Stomach (tissue), 19 donors: ENCODE measurements at places on chromosomes 13 and 19. TPM values are rescaled to one million over a fixed set of nuclear protein-coding genes. Genes with fewer than 3 reads are reported as not detected.

GRCh38 chr13:73519396-73520116, 460.8 kb downstream of the KLF5 start:
- DNase-seq, result no peak
- no peak overlapping the region for H3K27ac ChIP-seq
- H3K27me3 ChIP-seq, result no peaks in the 10 kb centered on the region
- no peaks in the 10 kb centered on the region for H3K36me3 ChIP-seq

GRCh38 chr19:55080121-55080967, 4.7 kb downstream of the EPS8L1 start:
- peaks cover 12% of the 10 kb centered on the region for H3K36me3 ChIP-seq
- H3K27ac ChIP-seq, result no peak overlapping the region
- peaks cover 40% of the 10 kb centered on the region for H3K4me1 ChIP-seq
- peaks cover 46% of the 10 kb centered on the region for H3K27me3 ChIP-seq
- H3K4me3 ChIP-seq, result peak overlapping the region; percentile 50
- DNase-seq, result peak; percentile 88

DNA sequence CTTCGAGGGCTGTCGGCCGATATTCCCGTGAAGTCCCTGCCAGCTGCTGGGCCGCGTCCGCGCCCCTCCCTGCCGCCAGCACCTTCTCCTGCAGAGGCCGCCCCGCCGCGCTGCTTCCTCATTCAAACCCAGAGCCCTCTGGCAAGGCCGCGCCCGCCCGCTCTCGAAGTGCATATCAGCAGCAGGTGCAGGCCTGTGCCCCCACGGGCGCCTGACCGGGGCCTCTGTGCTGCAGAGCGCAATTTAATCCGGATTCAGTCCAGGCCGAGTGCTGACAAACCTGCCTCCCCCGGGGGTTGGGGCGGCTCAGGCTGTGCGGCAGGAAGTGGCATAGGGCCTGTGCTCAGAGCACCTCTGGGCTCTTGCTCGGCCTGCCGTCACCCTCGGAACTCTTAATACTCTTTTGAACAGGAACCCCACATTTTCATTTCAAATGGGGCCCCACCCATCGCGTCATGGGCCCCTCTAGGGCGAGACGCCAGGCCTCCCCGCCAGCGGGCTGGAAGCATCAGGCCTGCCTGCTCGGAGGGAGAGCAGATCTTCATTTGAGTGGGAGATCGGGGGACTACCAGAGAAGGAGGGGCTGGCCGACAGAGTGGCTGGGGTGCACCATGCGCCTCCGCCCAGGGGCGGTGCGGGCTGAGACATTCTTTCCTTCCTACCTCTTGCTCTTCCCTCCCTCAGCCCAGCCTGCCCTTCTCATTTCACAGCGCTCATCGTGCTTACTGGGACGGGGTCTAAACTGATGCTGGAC, 125.7 kb downstream of the TNFRSF19 start:
- peak overlapping the region; percentile 24 for H3K4me3 ChIP-seq
- DNase-seq, result peak; percentile 68
- no peaks in the 10 kb centered on the region for H3K27me3 ChIP-seq

- no peaks in the 10 kb centered on the region for H3K36me3 ChIP-seq
- DNase-seq, result peak; percentile 39
- no peaks in the 10 kb centered on the region for H3K4me1 ChIP-seq
- H3K27me3 ChIP-seq, result no peaks in the 10 kb centered on the region
- no peak overlapping the region for H3K27ac ChIP-seq
Observed at GRCh38 chr13:57045826-57046546, 94.7 kb upstream of the PRR20A start.

GRCh38 chr13:28485551-28485950, 9.4 kb downstream of the FLT1 start:
- no peak for DNase-seq
- H3K27ac ChIP-seq, result no peak overlapping the region
- no peak overlapping the region for H3K4me3 ChIP-seq
- no peaks in the 10 kb centered on the region for H3K4me1 ChIP-seq
- peaks cover 7% of the 10 kb centered on the region for H3K27me3 ChIP-seq

- H3K36me3 ChIP-seq, result no peaks in the 10 kb centered on the region
- H3K27me3 ChIP-seq, result no peaks in the 10 kb centered on the region
- DNase-seq, result peak; percentile 90
- peaks cover 14% of the 10 kb centered on the region for H3K4me1 ChIP-seq
- H3K27ac ChIP-seq, result no peak overlapping the region
Observed at GRCh38 chr19:16041299-16041990, 34.9 kb upstream of the TPM4 start.

GRCh38 chr13:112183532-112184090, 116.7 kb downstream of the SOX1 start:
- H3K36me3 ChIP-seq, result no peaks in the 10 kb centered on the region
- DNase-seq, result no peak
- no peak overlapping the region for H3K4me3 ChIP-seq
- H3K27me3 ChIP-seq, result no peaks in the 10 kb centered on the region
- no peak overlapping the region for H3K27ac ChIP-seq

DNA sequence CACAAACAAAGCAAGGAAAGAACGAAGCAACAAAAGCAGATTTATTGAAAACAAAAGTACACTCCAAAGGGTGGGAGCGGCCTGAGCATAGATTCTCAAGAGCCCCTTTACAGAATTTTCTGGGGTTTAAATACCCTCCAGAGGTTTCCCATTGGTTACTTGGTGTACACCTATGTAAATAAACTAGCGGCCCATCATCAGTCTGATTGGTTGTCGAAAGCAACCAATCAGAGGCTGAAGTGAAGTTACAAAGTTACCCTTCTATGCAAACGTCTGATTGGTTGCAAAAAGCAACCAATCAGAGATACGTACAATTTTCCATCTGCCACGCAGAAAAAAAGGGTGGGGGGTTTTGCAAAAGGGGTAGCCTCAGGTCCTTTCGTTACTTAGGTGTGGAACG, 96.3 kb upstream of the UBAC2 start:
- no peaks in the 10 kb centered on the region for H3K27me3 ChIP-seq
- H3K36me3 ChIP-seq, result no peaks in the 10 kb centered on the region
- DNase-seq, result no peak
- H3K4me1 ChIP-seq, result no peaks in the 10 kb centered on the region
- no peak overlapping the region for H3K4me3 ChIP-seq
- H3K27ac ChIP-seq, result no peak overlapping the region

- peak within 1 kb of the TSS; percentile 91 for H3K4me3 ChIP-seq
- peak; percentile 93 for DNase-seq
- H3K36me3 ChIP-seq, result no peaks in the 10 kb centered on the region
Observed at GRCh38 chr13:30307194-30307970, at the start of gene KATNAL1. KATNAL1 (minus strand) TSS chr13:30307551; CDS start chr13:30283777, 23,774 bp downstream.

- no peak overlapping the region for H3K27ac ChIP-seq
- H3K27me3 ChIP-seq, result no peaks in the 10 kb centered on the region
Observed at GRCh38 chr13:25901460-25902376, 150.1 kb downstream of the SHISA2 start.

GRCh38 chr19:482186-483041, 13.9 kb upstream of the MADCAM1 start:
- H3K4me1 ChIP-seq, result peaks cover 7% of the 10 kb centered on the region
- no peak for DNase-seq
- H3K27me3 ChIP-seq, result peaks cover 44% of the 10 kb centered on the region
- no peak overlapping the region for H3K4me3 ChIP-seq
- H3K36me3 ChIP-seq, result no peaks in the 10 kb centered on the region

DNA sequence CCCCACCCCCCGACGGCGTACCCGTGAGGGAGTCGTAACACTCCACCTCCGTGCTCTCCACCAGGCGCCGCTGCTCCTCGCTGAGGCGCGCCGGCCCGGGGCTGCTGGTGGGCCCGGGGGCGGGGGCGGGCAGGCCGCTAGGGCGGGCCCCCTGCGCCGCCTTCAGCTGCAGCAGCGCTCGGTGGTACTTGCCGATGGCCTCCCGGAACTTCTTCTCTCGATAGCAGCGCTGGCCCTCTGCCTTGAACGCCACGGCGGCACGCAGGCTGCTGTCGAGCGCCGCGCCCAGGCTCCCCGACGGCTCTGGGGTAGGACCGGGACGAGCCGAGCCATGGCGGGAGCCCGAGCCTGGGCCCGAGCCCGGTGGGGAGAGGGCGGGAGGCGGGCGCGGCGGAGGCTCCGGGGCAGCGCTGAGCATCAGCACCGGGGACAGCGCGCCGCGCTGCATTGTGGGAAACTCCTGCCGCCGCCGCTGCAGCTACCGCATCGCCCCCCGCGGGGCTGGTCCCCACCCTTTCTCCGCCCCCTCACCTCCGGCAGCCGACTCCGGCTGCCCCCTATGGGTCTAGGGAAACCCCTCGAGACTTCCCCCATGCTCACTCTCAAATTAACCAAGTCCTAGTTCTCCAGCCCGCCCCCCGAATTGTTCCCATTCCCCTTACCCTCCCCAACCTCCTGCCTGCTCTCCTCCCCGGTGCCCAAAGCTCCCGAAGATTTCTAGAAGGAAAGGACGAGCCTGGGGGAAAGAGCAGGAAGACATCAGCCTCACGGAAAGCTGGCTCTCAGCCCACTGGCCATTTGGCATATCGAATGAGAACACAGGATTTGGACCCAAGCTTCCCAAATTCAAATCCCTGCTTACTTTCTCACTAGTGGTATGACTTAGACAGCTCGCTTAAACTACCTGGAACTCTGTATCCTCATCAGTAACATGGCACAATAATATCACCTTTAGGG, at the start of gene TTC9B:
TSS of gene TTC9B (minus strand) at position 451 of the 957 bp plus-strand sequence. CDS start at position 448, 3 bp downstream.
- DNase-seq, result no peak
- peaks cover 44% of the 10 kb centered on the region for H3K27me3 ChIP-seq
- no peak within 1 kb of the TSS for H3K4me3 ChIP-seq
- peaks cover 4% of the 10 kb centered on the region for H3K36me3 ChIP-seq

- H3K27me3 ChIP-seq, result no peaks in the 10 kb centered on the region
- H3K27ac ChIP-seq, result no peak overlapping the region
- H3K4me3 ChIP-seq, result no peak overlapping the region
- H3K4me1 ChIP-seq, result no peaks in the 10 kb centered on the region
- H3K36me3 ChIP-seq, result peaks cover 74% of the 10 kb centered on the region
Observed at GRCh38 chr19:48382286-48382685, 9.1 kb downstream of the KDELR1 start.

GRCh38 chr13:79973533-79973963, 367.4 kb downstream of the SPRY2 start:
- H3K4me3 ChIP-seq, result no peak overlapping the region
- DNase-seq, result peak; percentile 36
- no peak overlapping the region for H3K27ac ChIP-seq
- no peaks in the 10 kb centered on the region for H3K27me3 ChIP-seq
- no peaks in the 10 kb centered on the region for H3K36me3 ChIP-seq
- H3K4me1 ChIP-seq, result no peaks in the 10 kb centered on the region

GRCh38 chr13:45899406-45899805, 47.9 kb upstream of the SIAH3 start:
- DNase-seq, result no peak
- no peaks in the 10 kb centered on the region for H3K4me1 ChIP-seq
- no peaks in the 10 kb centered on the region for H3K27me3 ChIP-seq
- H3K4me3 ChIP-seq, result no peak overlapping the region
- no peaks in the 10 kb centered on the region for H3K36me3 ChIP-seq

DNA sequence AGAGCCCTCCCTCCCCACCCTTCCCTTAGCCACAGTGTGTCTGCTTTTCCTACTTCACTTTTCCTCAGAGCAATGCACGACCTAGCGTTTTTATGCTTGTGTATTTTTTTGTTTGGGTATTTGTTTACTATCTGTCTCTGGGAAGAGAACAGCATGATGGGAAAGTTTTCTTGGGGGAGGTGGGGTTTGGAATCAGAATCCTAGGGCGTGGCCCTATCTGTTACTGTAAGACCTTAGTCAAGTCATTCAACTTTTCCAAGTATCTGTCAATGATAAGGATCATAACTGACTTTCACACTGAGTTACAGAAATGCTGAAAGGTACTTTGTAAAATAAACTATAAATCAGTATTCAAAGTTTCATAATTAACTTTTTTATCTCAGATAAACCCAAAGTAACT, 146.3 kb upstream of the WASF3 start:
- no peak for DNase-seq
- H3K27ac ChIP-seq, result no peak overlapping the region
- no peaks in the 10 kb centered on the region for H3K27me3 ChIP-seq
- no peak overlapping the region for H3K4me3 ChIP-seq
- peaks cover 13% of the 10 kb centered on the region for H3K36me3 ChIP-seq

GRCh38 chr13:29746148-29746677, 104.2 kb downstream of the UBL3 start:
- H3K27me3 ChIP-seq, result no peaks in the 10 kb centered on the region
- H3K27ac ChIP-seq, result no peak overlapping the region
- H3K36me3 ChIP-seq, result no peaks in the 10 kb centered on the region
- H3K4me3 ChIP-seq, result no peak overlapping the region
- H3K4me1 ChIP-seq, result peaks cover 7% of the 10 kb centered on the region

- H3K27me3 ChIP-seq, result peaks cover 12% of the 10 kb centered on the region
- H3K4me3 ChIP-seq, result no peak overlapping the region
- H3K4me1 ChIP-seq, result no peaks in the 10 kb centered on the region
- peak overlapping the region; percentile 64 for H3K27ac ChIP-seq
Observed at GRCh38 chr19:47389150-47389556, 30.2 kb downstream of the MEIS3 start.

DNA sequence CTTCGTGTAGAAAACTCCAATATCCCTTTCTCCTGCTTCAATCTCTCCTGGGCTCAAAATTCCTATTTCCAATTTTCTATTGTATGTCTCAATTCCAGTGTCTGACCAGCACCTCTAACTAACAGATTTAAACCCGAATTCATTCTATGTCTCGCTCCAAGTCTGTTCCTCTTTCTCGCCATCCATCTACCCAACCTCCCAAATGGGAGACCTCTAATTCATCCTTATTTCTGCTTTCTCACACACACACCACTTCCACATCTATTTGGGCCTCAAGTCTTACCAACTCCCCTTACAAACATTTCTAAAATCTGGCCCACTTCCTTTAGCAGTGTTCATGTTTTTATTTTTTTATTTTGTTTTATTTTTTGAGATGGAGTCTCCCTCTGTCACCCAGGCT, 53.3 kb downstream of the MBD3L2B start:
- no peak for DNase-seq
- H3K27ac ChIP-seq, result no peak overlapping the region
- H3K36me3 ChIP-seq, result no peaks in the 10 kb centered on the region
- H3K27me3 ChIP-seq, result peaks cover 18% of the 10 kb centered on the region

JAK3 gene
- 0.89 TPM for total RNA-seq

CEBPA gene
- 18.8 TPM for total RNA-seq

CEACAM6 gene
- not detected for total RNA-seq

SIAH3 gene
- not detected for total RNA-seq

HSH2D gene
- total RNA-seq, result 10.6 TPM

USHBP1 gene
- 7.7 TPM for total RNA-seq

ZNF77 gene
- total RNA-seq, result 65.3 TPM

DKKL1 gene
- total RNA-seq, result not detected

SIRT2 gene
- 21.1 TPM for total RNA-seq

PALM gene
- total RNA-seq, result 19.2 TPM
